ENCODE measurements at places on chromosomes 2 and 18.

DNA sequence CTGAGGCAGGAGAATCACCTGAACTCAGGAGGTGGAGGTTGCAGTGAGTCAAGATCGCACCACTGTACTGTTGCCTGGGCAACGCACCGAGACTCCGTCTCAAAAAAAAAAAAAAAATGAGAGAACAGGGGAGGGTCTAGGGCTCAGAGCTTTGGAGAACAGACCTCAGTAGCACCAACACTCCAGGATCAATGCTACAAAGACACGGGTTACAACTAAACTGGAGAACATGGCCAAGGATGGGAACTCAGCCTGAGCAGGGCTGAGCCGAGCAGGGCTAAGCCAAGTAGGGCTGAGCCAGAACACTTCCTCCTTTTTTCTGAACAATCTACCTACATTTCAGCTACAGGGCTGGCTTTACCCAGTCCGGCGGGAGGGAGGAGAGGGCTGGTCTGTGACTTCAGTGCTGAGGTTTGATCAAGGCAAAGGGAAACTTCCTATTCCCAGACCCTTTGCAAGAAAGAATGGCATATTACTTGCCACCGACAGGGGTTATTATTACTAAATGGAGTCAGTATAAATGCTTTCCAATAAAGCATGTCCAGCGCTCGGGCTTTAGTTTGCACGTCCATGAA lies 2.9 kb upstream of the CASP8 start:
- DNase-seq = no peak

DNA sequence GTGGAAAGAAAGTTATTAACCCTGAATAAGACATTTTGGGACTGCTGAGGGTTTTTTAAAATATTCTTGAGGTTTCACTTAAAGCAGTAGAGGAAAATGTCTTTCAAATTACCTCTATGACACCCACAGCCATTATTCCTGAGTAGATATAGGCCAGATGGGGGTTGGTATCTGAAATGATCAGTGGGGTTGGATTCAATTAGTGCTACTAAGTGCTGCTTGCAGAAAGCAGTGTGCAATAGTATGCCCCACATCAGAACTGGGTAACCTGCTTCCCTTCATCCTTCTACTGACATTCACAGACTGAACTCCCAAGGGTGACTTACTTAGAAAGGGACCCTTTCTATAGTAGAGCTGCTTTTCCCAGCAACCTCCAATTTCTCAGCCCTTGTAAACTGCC lies 7.3 kb upstream of the ETAA1 start:
- DNase-seq = no peak

- no peak for DNase-seq
Observed at GRCh38 chr18:63994783-63995399, 25.0 kb downstream of the SERPINB8 start.

DNA sequence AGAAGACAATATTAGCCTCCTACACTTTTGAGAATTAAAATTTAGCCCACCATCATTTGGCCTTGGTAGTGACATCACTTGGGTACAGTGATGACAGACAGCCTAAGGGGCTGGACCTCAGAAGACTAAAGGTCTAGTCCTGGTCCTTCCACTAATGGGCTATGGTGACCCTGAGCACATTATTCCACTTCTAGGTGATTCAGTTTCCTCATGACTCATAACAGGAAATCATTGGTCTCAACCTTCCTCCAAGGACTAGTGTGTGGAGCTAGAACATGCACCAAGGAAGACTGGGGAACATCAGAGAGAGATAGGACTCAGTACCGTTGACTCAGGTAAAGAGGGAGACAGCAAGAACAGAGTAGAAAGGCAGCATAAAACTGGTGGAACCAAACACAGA lies 64.0 kb downstream of the TFCP2L1 start:
- no peak for DNase-seq

DNA sequence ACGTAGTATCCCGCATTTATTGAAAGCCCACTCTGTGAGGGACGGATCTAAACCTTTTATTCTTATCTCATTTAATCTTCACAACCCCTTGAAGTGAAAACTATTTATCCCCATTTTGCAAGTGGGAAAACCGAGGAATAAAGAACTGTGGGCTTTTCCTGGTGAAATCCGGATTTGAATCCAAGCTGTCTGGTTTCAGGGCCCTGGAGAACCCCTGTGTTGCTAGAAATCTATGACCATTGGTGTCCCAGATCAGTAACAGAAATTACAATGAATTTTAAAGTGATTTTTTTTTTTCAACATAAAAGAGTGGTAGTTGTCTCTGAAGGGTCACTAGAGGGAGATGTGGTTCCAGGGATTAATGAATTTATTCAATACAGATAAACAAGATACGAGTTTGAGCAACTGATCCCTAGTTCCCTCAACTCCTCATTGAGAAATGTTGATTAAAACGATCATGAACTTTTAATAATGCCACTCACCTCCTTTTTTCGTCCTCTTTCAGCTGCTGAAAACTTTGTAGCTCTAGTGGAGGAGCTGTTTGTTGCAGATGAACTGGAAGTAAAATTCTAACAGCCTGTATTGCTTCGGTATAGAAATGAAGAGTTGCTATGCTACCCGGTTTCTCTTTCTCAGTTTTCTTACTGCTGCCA lies 940 bp downstream of the XRCC5 start:
- DNase-seq = no peak

DNA sequence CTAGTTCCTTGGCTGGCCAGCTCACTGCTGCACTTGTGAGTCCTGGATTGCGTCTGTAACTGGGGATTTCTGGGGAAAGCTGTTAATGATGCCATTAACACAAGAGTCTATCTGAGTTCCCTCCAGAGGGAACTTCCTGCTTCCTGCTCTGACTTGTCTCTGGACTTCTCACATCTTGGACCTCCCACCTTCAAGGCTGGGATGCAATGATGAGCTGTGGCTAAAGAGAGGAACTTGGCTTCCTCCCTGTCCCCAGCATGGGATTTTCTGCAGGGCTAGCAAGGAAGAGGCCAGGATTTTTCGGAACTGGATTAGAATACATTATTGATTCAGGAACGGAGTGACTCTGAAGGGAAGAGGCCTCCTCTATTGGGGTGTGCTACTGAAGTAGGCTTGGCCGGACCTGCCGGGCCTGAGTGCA lies 155.5 kb downstream of the CLIP4 start:
- no peak for DNase-seq

DNA sequence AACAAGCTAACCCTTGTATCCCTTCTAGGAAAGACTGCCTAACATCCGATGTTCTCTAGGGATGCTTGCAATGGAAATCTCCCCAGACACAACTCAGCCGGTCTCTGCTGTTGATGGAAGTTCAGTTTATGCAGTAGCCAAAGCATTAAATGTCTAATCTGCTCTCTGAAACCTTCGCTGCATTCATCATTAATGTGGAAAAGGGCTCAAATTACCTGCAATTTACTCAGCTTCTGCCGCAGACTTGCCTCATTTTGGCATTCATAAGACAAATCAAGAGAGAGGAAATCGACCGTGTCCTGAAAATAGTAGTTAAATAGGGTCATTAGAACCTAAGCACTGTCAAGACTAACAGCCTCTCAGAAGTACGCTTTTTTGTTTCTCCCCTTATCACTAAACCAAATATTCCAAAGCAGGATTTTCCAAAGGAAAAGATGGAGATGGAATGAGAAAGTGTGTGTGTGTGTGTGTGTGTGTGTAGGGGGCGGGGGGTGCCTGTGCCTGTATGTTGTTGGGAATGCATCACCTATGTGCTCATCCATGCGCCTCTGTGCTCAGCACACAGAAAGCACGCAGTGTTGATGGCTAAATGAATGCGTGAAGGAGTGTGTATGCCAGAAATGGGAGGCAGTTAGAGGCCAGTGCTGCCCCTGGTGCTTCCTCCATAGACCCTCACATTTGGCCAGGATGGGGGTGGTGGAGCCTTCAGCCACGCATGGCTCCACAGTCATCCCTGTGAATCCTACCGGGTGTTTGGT lies 7.4 kb downstream of the LCT start:
- DNase-seq = no peak

DNA sequence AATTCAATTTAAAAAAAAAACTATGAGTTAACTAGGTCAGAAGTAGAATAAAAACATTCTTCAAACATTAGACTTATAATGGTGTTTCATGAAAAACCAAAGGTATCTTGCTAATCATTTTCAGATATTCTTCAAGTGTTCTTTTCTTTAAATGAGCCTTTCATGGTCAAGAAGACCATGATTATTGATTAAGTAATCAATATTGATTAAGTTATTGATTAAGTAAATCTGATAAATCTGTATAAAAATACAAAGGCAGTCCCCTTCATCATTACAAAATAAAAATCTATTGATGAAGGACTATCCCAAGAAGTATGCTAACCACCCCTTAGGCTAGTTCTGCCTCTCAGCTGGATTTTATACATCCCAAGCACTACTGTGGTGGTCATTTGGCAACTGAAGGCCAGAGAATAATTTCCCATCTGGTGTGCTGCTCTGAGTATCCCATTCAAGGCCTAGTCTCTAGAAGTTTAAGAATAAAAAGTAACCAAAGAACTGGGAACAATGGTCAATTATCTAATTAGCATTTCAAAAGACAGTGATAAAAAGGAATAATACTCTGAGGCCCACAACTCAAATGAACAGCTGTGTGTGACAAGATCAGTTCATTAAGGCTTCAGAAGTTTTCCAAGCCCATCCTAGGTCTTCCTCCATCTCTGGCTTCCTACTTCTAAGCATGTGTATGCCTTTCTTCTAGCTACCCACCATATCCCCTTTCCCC lies 63.5 kb downstream of the TCF4 start:
- DNase-seq = no peak

DNA sequence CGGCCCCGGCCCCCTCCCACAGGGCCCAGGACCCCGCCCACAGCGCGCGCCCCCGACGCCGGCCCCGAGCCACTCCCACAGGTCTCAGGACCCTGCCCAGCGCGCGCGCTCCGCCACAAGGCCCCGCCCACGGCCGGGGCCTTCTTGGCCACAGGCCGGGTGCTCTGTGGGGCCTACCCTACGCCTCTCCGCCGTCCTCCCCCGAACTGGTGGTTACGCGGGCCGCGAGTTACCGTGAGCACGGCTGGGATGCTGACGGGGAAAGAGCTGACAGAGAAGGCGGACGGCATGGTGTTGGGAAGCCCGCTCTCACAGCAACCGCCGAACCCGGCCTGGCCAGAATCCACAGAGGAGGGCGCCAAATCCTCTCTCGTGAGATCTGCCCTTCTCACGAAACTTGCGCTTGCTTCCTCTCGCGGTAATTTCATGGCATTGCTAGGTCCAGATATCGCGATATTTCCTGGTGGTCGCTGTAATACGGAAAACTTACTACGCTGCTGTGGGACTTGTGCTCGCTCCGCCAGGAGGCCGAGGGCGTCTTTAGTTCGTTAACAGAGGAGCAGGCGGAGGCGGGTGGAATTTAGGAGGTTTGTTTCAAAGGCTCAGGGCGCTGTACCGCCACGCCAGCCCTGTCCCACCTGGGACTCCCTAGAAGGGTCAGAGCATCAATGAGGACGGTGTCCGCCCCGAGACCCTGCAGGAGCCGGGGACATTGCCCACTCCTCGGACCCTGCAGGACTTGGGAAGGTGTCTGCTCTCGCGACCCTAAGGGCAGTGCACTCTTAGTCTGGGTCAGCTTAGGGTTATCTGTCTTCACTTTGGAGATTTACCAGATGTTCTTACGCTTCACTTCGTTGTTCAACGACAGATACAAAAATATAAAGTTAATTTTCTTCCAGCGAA lies at the start of gene TMEM18:
Gene TMEM18, minus strand, starts transcription at position 351 of the 903 bp plus-strand sequence. Its CDS starts 61 bp downstream, at position 290.
- peak; percentile 92 for DNase-seq

DNA sequence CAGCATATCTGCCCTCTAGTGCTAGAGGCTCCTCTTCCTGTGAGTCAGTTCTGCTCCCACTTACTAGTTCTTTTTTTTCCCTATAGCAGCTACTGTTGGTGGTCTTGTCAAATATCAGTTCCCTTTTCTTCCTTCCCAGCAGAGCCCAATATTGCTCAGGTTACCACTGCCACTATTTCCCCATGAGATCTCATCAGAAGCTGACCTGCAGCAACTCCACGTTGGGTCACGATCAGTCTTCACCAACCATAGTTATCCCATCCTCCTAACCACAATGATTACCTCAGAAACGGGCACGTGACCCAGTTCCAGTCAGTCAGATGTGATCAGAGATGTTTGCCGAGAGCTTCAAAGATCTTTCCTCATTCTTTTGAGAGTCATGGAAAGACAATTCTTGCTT lies 59.7 kb upstream of the CAPN13 start:
- DNase-seq = no peak

- DNase-seq = no peak
Observed at GRCh38 chr18:614193-614592, 17.4 kb downstream of the CLUL1 start.

DNA sequence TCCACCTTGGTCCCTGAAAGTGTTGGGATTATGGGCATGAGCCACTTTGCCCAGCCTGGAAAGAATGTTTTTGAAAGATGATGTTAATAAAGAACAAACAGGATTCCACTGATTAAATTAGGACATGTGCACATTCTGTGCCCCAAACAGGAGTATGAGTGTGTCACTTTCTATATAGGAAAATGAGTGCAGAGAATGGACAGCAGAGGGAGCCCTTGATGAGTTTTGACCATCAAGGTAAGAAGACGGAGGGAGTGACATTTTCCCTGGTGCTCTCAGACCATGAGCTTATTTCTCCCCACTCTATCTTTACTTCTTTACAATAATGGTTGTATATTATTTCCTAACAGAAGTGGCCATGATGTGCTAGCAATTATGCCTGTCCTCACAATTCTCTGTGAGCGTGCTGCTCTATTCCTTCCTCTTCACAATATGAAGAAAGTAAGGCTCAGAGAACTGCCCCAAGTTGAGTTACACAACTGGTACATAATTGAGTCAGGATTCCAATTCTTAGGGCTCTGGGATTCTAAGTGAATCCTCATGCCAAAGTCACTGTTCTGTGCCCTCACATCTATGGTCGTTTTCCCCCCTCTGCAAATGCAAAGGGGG lies 20.6 kb downstream of the RPL37A start:
- peak; percentile 38 for DNase-seq

- no peak for DNase-seq
Observed at GRCh38 chr2:147927053-147927588, 82.3 kb downstream of the ACVR2A start.

- DNase-seq = no peak
Observed at GRCh38 chr2:70684846-70685622, 83.0 kb downstream of the ADD2 start.

- no peak for DNase-seq
Observed at GRCh38 chr2:516944-517343, 160.3 kb downstream of the TMEM18 start.

DNA sequence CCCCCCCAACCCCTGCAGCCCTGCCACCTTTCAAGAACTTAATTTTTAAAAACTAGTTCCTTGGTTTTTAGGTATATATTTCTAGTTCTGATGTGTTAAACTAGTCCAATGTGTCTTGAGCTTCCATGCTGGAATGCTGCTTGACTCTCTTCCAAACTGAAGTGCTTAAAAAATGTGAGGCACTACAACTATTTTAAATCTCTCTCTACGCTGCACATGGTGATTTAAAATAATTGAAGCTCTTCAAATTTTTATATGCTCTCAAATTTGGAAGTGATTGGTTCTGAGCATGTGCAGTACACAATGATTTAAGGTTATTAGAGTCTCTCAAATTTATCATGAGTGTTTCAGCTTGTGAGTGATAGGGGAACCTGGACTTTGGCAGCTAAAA lies 192.6 kb upstream of the ZEB2 start:
- DNase-seq = no peak

DNA sequence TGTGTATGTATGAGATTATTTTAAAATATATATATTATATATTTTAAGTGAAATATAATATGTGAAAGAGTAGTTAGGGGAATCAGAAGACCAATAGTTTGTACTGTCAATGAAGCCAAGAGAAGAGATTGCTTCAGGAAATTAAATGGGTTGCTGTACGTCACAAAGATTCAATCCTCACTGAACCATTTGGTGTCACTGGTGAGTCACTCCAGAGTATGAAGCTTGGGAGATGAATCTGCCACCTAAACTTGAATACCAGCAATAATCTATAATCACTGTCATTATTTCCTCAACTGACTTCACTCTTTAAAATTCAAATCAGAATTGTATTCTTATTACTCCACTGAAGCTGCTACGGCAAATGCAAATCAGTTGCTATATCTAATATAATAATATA lies 41.9 kb upstream of the SCN9A start:
- DNase-seq = no peak
